T follicular helper cell (primary cell): ENCODE measurements at places on chromosomes 3 and 15.
A peak's percentile ranks its signal among the peaks of the same experiment; 100 is the strongest.

DNA sequence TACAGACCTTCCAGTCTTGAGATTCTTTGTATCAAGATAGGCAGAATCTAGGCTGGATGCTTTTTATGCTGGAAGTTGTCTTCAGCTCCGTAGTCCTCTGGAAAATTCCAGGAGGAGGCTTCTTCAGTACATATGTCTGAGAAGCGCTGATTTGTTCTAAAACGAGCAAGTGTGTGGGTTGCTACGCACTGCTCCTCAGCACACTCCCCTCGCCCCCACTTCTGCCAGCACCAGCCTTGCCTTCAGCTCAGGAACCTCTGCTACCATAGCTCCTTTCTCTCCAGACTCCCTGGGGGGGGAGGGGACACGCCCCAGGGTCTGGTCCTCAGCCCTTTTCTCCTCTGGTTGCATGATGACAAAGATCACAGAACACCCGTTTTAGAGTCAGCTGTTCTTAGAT lies 75.5 kb upstream of the TRA2B start:
- no peak for DNase-seq

DNA sequence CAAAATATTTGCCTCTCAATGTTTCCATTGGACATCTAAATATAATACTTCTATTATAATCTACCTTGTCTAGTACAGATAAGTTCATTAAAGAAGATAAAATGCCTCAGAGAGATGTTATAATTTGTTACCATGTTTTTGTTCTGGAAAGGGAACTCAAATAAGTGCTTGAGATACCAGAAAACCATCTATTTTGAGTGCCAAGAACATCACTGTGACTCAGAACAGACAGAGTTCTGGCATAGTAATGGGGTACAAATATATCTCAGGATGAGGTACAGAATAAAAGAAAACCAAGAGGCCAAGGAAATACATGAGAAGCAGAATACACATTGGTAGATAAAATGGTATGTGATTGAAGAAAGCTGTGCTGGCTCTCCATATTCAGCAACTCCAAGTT lies 58.9 kb downstream of the IMPG2 start:
- no peak for DNase-seq

- DNase-seq: no peak
Measured at GRCh38 chr3:193028258-193028657, 110.6 kb upstream of the MB21D2 start.

- no peak for DNase-seq
Measured at GRCh38 chr3:161177991-161178390, 43.1 kb upstream of the NMD3 start.

DNA sequence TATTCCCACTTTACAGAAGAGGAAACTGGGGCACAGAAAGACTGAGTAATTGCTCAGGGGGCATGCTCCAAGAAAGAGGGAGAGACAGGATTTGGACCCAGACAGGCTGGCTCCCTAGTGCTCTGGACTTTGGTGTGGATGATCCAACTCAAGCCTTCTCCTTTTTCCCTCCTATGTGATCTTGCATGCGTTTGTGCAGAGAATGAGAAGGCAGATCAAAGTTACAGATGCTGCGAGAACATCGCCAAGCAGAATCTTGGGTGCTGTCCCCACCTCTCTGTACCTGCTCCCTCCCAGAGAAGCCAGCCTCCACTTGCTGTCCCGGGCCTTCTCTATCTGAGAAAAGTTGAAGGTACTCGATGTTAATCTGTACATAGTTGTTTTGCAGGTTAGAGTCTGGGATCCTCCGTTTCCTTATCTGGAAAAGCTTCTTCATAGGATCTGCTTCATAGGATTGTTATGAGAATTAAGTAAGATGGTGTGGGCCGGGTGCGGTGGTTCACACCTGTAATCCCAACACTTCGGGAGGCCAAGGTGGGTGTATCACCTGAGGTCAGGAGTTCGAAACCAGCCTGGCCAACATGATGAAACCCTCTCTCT lies 10.2 kb downstream of the GNB5 start:
- DNase-seq: no peak

DNA sequence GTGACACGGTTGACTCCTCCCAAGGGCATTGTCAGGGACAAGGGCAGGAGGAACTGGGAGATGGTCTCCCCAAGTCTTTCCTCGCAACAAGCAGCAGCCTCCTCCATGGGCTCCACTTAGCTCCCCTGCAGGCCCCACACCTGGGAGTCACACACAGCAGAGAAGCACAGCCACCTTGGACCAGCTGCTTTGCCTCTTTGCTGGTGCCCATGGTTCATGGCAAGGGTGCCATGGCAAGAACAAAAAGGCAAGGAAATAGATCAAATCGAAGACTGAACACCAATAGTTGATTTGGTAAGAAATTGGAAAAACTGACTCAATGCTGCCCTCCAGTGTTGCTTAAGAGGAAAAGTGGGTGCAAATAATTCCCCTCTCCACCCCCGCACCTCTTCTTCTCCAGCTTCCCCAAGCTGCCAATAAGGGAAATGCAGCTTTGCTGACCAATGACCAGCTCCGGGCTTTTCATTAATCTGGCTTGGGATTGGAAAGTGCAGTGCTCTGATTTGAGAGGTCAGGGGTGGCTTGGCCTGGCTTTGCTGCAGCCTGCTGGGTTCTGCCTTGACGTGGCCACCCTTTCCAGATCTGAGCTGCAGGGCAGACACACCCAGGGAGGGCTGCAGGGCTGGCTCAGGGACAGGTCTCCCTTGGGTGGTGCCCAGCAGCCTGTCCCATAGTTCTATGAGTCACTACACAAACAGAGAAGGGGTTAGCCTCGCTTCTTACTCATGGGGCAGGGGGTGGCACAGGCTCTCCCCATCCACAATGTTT lies 162.0 kb downstream of the KLF13 start:
- DNase-seq: no peak

DNA sequence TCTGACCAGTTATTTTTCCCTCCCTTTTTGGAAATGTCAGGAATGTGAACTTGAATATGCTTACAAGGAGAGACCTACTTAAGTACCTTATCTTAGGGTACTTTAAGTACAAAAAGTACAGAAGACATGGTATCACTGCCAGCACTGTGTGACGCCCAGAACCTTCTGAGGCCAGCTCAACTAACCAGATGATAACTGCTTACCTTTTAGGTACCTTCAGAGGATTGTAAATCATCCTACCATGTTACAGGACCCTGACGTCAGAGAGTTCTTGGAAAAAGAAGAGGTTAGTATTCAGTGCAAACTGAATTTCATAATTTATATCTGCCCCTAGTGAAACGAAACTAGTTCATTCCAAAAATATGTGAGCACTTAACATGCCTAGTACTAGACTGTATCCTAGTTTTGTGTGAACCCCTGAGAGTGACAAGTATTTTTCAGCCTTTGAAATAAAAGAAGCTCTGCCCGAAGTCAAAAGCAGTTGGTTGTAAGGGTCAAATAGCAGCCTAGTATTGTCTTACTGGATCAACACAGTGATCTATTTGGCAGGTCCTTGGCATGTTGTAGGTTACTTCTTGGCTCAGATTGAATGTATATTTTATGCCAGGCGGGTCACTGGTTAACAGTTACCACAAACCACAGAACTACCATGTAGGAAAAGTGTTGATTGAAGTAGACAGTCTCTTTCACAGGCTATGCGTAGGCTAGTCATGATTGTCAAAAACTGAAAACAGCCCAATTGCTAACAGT lies 23.8 kb upstream of the SNX22 start:
- no peak for DNase-seq

DNA sequence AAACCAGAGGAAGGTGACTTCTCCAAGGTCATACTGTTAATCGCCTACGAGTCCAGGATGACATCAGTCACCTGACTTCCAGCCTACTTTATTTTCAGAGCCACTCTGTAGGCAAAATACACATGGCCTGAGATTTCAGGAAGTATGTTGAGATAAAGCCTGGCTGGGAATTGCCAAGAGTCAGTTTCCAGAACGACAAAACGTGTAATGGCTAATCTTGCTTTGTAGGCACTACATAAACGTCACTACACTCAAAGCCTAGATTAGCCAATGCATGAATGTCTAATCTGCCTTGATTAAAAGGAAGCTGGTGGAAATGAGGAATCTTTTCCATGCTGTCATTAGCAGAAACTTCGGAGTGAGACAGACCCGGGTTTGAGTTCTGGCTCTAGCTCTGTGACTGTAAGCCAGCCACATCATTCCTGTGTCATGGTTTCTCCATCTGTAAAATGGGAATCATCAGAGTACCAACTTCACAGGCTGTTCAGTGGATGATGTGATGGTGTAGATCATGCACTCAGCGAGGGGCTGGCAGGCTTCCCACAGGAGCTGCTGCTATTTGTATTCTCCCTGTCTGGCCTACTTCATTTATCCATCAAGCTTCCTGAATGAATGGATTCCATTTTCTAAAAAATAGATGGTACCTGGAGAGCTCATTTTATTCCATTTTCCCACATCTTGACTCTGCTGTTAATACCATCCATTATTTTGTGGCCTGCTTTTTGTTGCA lies 241.9 kb downstream of the XXYLT1 start:
- DNase-seq: no peak

GRCh38 chr3:128271536-128272332 lies 118.5 kb downstream of the EEFSEC start:
- no peak for DNase-seq

GRCh38 chr15:26702381-26702780 lies 70.5 kb downstream of the GABRB3 start:
- DNase-seq: no peak

GRCh38 chr15:27576576-27576975 lies 522.5 kb downstream of the OCA2 start:
- no peak for DNase-seq

DNA sequence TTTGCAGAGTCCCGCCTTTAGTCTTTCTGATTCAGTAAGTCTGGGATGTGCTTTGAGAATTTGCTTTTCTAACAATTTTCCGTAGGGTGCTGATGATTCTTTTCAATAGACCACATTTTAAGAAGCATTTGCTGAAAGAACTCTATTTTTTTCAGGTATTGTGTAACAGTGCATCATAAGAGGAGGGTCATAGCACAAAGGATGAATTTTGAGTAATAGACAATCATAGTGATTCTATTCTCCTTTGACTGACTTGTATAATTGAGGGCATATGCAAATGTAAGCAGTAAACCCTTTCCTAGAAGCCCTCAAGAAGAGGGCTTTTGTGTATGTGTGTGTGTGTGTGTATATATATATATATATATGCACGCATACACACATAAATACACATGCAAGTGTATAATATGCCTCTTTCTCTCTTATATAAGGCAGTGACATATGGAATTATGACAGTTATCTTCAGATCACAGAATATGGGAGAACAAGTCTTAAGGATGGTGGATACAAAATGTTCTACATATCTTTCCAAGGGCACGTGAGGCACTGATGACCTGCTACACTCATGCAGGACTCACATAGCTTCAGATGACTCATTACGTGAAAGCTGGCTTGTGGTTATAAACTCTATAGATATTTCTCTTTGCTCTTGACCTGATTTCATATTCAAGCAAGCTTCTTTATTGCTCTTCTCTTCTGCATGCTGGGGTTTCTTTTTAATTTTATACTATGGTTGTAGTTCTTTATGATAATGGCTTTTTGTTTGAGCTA lies 6.5 kb upstream of the PLSCR1 start:
- no peak for DNase-seq

DNA sequence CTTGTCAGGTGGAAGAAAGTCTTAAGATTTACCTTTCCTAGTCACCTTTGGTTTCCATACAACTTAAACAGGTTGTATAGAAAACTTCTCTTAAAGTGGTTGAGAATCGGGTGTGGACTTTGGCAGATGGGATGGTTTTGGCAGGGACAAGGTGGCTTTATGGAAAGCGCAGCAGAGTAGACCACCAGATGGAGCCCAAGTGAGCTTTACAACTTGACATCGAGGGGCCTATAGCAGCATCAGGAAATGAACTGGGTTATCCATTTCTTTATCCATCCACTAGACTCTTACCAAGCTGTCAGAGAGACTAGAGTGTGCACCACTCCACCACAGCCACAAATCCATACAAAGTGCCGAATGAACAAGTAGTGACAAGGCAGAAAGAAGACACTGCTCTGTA lies 85.3 kb upstream of the MBNL1 start:
- DNase-seq: peak; percentile 38

DNA sequence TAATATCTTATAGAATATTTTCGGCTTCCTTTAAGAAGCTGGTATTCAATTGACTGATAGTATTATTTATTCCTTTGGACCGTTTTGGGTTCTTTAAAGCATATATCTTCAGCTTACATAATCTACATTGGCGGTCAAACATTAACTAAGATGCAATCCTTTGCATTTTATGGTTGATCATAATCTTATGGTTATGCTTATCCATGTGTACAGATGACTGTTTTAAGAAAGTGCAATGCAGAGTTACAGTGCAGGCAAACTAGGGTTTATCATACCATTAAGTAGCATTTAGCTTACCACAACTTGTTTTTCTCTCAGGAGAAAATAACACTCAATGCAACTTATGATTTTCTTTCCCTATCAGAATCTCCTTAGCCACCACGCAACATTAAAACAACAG lies 41.4 kb upstream of the POU1F1 start:
- DNase-seq: no peak

DNA sequence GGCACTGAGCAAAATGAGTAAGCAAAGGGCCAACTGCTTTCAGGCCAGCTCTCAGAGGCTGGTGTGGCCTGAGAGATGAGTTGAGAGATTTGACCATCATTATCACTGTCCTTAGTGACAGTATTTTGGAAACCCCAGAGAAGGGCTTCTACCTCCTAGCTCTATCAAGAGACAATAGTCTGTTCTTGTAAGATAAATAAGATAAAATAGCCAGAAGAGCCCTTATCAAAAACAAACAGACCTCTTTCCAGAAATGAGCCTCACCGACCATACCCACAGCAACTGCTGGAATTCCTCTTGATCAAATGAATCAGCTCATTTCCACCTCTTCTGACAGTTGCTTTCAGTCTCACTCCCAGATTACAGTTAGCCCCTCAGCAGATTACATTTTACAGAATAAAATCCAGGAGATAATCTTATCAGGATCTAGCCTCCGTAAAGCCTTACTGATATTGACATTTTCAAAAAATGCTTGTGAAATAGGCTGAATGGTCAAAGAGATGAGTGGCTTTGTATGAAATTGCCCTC lies 4.5 kb downstream of the HDC start:
- no peak for DNase-seq

DNA sequence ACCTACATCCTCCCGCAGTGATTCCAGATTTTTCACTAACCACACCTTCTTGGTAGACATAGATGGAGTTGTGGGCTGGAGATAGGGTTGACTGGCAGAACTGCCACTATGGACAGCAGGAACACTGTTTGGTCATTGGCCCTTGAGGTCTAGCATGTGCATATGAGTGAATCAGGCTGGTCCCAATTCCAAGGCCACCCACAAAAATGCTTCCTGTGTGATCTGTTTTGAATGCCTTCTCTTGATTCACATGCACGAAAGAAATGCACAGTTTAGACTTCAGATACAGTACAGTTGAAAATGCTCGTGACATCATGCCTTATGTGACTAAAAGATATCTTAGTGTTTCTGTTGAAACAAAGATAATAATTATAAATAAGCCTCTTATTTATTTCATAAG lies 285.8 kb upstream of the SEMA6D start:
- DNase-seq: no peak
